RWPE1 (cell line): ENCODE measurements at places on chromosomes 7 and 10.

GRCh38 chr7:136033413-136034031 lies 56.4 kb upstream of the MTPN start:
- DNase-seq: no peak

DNA sequence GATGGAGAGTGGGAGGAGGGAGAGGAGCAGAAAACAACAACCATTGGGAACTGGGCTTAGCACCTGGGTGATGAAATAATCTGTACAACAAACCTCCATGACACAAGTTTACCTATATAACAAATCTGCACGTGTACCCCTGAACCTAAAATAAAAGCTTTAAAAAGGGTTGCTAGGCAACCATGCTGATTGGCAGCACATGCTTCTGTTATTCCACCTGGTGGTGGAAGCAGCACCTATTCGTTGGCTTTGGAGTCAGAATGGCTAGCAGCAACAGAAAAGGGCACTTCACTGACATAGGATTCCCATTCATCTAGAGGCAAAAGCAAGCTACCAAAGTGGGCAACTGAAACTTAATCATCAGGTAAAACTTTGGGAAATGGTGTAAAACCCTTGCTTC lies 57.1 kb downstream of the RELN start:
- DNase-seq: no peak

GRCh38 chr7:131071786-131072504 lies 255.7 kb upstream of the MKLN1 start:
- DNase-seq: no peak

GRCh38 chr7:36153571-36154097 lies 580 bp downstream of the EEPD1 start:
- DNase-seq: no peak

- no peak for DNase-seq
These were observed 9.2 kb downstream of the CPN1 start for GRCh38 chr10:100072514-100072913.

DNA sequence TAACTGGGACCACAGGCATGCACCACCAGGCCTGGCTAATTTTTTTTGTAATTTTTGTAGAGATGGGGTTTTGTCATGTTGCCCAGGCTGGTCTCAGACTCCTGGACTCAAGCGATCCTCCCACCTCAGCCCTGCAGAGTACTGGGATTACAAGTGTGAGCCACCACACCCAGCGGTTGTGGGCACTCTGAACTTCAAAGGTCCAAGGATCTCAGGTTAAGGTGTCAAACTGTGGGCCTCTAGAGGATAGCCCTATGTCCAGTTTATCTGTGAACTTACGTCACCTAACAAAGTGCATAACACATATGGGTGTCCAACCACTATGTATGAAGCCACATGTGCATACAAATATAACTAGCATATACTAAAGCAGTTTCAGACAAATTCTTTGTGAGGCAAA lies 3.2 kb upstream of the IL2RA start:
- DNase-seq: no peak

- no peak for DNase-seq
These were observed 31.7 kb downstream of the KCND2 start for GRCh38 chr7:120304674-120305073.
